ENCODE measurements at places on chromosomes 4 and X.

- no peak for DNase-seq
Measured at GRCh38 chr4:1136048-1136447, 22.7 kb upstream of the RNF212 start.

- no peak for DNase-seq
Measured at GRCh38 chr4:60891947-60892346, 308.2 kb upstream of the ADGRL3 start.

DNA sequence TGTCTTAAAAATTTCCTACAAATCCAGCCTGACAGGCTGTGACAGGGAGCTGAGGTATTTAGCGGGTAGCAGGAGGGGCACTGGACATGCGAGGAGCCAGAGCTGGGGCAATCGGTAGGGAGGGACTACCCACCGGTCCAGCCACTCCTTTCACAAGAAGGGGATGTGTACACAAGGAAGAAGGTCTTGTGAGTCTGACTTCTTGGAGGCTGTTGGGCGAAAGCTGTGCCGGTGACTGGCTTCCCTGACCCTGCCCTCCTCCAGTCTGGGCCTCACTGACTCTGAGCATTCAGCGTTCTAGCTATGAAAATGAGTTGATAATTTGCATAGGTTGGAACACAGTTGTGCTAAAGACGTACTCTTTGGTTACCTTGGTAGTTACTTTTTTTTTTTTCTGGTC, 12.7 kb upstream of the CXCL8 start:
- DNase-seq: no peak

DNA sequence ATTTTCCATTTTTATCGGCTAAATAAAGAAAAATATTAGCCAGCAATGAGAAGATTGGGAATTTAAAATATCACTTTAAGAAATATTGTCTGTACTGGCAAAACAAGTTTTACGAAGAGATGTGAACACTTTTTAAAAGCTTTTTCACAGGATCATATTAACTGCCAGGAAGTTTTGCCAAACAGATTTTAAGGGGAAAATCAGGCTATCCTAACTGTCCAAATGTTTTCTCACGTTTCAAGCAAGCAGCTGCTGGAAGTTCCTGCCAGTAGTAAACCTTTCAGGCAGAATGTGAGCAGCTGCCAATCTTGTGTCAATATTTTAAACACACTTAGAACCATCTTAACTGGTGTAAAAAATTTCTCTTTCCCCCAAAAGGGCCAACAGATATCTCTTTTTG, 101.1 kb downstream of the ADGRL3 start:
- no peak for DNase-seq

GRCh38 chr4:159188646-159189045, 85.8 kb downstream of the RAPGEF2 start:
- no peak for DNase-seq

- no peak for DNase-seq
Measured at GRCh38 chr4:115759231-115759630, 645.8 kb upstream of the NDST4 start.
